Renal cortical epithelial cell (primary cell): ENCODE measurements at places on chromosomes 6 and 20. TPM values are rescaled to one million over a fixed set of nuclear protein-coding genes. Genes with fewer than 3 reads are reported as not detected.

RAD21L1 gene
- 0.35 TPM in 1 of 2 replicates, not detected in the other for total RNA-seq

TPD52L1 gene
- 105 and 188 TPM in 2 replicates for total RNA-seq

DNA sequence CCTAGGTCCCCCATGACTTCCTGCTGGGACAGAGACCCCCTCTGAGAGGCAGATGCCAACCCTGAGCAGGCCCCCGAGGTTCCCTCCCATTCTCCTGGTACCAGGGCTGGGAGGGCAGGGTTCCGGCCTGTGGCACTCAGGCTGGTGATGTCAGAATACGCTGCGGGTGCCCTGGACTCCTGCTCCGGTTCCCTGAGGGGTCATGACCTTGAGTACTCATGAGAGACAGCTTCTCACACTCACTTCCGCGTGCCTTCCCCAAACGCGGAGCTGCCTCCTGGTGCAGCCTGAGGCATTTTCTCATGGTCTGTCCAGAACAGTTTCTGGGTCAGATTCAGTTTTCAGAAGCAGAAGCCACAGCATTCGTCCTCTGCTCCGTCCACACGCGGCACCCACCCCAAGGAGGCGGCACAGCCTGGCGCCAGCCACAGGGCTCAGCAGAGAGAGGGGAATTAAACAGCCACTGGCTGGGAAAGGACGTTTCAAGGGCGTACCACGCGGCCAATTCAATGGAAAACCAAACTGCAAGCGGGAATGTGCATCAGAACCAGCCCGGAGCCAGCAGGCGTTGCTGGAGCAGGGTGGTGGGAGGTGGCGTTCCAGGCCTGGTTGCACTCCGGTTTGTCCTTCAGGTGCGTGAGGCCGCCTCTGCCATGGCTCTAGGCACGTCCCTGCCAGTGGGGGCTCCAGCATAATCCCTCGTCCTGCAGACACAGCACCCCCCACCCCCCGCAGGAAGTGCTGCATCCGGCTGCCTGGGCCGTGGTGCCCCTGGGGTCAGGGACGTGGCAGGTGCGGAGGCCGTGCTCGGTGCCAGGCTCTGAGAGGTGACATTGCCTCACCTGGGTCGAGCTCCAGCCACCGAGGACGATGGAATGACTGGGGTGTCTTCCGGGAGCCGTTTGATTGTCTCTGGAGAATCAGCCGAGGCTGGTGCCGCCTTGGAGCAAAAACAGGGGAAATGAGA, 58.3 kb upstream of the BHLHE23 start:
- DNase-seq = no peak

GRCh38 chr20:63769891-63770474, 30.4 kb downstream of the SLC2A4RG start:
- no peak for DNase-seq

XPO5 gene
- 39.8 and 49.1 TPM in 2 replicates for total RNA-seq

TMEM170B gene
- 1.1 and 1.6 TPM in 2 replicates for total RNA-seq

GSTA2 gene
- total RNA-seq = 0.15 TPM in 1 of 2 replicates, not detected in the other
